ENCODE measurements at places on chromosomes 4 and X. TPM values are rescaled to one million over a fixed set of nuclear protein-coding genes. Genes with fewer than 3 reads are reported as not detected.

DNA sequence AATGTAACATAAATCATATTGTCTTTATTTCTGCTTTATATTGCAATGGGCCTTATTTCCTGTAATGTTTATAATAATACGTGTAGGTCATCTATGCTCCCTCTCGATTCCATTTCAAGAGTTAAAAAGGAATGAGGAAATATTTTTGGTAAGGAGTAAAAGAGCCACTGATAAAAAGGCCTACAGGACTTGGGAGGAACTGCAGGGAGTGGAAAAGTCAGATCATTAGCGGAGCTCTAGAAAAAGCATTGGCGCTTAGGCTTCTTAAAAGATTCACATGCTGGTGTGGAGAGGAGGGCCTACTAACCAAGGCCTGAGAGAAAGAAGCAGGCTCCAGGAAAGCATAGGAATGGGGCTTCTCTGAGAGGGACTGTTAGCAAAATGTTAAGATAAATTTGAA, 82.9 kb upstream of the PNPLA4 start:
- no peaks in the 10 kb centered on the region for H3K36me3 ChIP-seq
- no peaks in the 10 kb centered on the region for H3K4me1 ChIP-seq
- H3K27ac ChIP-seq: no peak overlapping the region
- H3K27me3 ChIP-seq: no peaks in the 10 kb centered on the region
- no peak for DNase-seq
- H3K4me3 ChIP-seq: no peak overlapping the region

- no peaks in the 10 kb centered on the region for H3K36me3 ChIP-seq
- no peak for DNase-seq
- peaks cover 13% of the 10 kb centered on the region for H3K4me1 ChIP-seq
- no peaks in the 10 kb centered on the region for H3K27me3 ChIP-seq
Observed at GRCh38 chr4:141153751-141154510, 20.7 kb upstream of the RNF150 start.

DNA sequence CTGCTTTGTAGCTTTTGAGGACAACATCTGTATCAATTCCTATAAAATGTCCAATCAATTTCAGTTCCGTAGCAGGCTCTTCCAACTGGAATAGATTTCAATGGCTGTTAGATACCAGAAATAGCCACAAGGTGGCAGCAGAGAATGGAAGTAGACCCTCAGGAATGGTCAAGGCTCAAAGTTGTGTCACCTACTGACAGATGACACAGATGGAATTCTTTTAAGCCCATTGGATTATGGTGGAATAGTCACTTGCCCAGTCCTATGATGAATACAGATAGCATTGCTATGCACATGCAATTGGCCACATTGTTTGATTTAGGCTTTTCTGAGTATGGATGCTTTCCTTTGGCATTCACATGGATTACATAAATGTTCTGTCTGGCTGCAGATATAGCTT, 130.4 kb upstream of the RADX start:
- H3K4me1 ChIP-seq: no peaks in the 10 kb centered on the region
- no peaks in the 10 kb centered on the region for H3K27me3 ChIP-seq
- H3K4me3 ChIP-seq: no peak overlapping the region

Gene TMPRSS11D
- not detected for total RNA-seq

- H3K27ac ChIP-seq: peak overlapping the region; percentile 60
- H3K4me3 ChIP-seq: no peak overlapping the region
- H3K4me1 ChIP-seq: peaks cover 48% of the 10 kb centered on the region
- H3K36me3 ChIP-seq: no peaks in the 10 kb centered on the region
- H3K27me3 ChIP-seq: no peaks in the 10 kb centered on the region
Observed at GRCh38 chr4:141046255-141046654, 87.0 kb downstream of the RNF150 start.

Gene GYG2
- total RNA-seq: 5.0 TPM

DNA sequence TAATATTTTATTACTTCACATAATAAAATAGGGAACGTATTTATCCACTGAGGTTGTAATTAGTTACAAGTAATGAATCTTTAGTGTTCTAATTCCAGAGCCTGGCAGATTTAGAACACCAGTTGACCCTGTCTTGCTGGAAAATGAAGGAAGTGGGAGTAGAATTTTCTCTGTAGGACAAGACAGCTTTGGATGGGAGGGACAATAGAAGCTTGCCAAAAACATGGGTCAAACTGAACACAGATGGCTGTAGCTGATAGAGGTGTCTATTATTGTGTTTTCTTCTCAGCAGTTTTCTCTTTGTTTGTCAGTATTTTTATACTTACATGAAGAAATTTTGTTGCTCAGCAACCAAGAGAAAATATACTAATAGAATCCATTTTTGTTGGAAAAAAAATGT, 20.2 kb downstream of the FAT4 start:
- no peaks in the 10 kb centered on the region for H3K27me3 ChIP-seq
- H3K36me3 ChIP-seq: no peaks in the 10 kb centered on the region
- no peak overlapping the region for H3K4me3 ChIP-seq
- H3K27ac ChIP-seq: no peak overlapping the region
- DNase-seq: no peak

- H3K27me3 ChIP-seq: no peaks in the 10 kb centered on the region
- no peak overlapping the region for H3K4me3 ChIP-seq
- no peak for DNase-seq
- H3K36me3 ChIP-seq: no peaks in the 10 kb centered on the region
- H3K27ac ChIP-seq: no peak overlapping the region
- peaks cover 11% of the 10 kb centered on the region for H3K4me1 ChIP-seq
Observed at GRCh38 chr4:24252121-24252520, 332.2 kb downstream of the DHX15 start.

GRCh38 chr4:119081943-119082342, 53.7 kb upstream of the MYOZ2 start:
- H3K27ac ChIP-seq: no peak overlapping the region
- no peak overlapping the region for H3K4me3 ChIP-seq
- no peaks in the 10 kb centered on the region for H3K4me1 ChIP-seq

Gene GPC4
- total RNA-seq: 25.3 TPM

Gene POU4F2
- not detected for total RNA-seq

Data from sigmoid colon (tissue), 7 donors.